ENCODE measurements at places on chromosomes 2 and 18. TPM values are rescaled to one million over a fixed set of nuclear protein-coding genes. Genes with fewer than 3 reads are reported as not detected.

DNA sequence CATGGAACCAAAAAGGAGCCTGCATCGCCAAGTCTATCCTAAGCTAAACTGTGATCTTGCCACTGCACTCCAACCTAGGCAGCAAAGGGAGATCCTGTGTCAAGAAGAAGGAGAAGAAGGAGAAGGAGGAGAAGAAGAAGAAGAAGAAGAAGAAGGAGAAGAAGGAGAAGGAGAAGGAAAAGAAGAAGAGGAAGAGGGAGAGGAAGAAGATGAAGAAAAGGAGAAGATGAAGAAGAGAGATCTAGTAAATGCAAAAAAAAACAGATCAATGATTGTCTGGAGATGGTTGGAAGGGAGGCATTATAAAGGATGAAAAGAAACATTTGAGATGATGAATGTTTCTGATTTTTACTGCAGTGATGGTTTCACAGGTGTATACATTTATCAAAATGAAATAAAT lies 1629.0 kb upstream of the PIK3C3 start:
- DNase-seq: no peak

DNA sequence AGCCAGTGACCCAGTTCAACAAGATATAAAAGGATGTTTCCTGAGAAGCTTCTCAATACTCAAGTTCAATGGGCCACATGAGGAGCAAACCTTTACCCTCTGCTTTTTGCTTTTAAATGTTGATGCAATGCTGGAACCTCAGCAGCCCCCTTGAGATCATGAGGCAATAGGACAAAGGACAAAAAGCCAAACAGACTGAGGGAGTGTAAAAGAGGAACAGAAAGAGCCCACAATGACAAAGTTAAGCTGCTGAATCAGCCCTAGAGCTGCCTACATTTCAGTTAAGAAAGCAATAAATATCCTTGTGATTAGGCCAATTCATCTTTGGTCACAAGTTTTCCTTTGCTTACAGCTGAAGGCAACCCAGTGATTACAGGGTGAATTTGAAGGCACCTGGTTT lies 76.9 kb downstream of the MRO start:
- DNase-seq: no peak

SCN2A gene
- total RNA-seq: 8.2 TPM

DNA sequence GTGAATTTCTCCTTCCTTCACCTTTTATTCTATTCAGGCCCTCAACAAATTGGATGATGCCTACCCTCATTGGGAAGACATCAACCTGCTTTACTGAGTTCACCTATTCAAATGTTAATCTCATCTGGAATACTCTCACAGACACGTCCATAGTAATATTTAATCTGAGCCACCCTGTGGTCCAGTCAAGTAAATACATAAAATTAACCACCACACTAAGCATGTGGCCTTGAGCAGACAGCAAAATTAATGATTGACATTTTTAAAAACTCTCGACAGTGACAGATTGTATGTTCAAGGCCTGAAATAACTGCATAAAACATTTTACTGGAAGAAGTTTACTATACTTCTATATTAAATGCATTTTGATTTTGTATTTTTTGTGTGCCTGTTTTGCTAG lies 540.6 kb upstream of the GCFC2 start:
- DNase-seq: no peak

- DNase-seq: peak; percentile 58
Observed at GRCh38 chr2:187500585-187501359, 52.7 kb upstream of the CALCRL start.

GRP gene
- not detected for total RNA-seq

GRCh38 chr2:160510617-160511016 lies 17.0 kb upstream of the RBMS1 start:
- DNase-seq: no peak

LOXL3 gene
- total RNA-seq: 17.6 TPM

CREG2 gene
- total RNA-seq: 0.11 TPM

SERPINB10 gene
- total RNA-seq: not detected

GRCh38 chr2:109333414-109334210 lies 204.6 kb downstream of the SH3RF3 start:
- DNase-seq: no peak

DNA sequence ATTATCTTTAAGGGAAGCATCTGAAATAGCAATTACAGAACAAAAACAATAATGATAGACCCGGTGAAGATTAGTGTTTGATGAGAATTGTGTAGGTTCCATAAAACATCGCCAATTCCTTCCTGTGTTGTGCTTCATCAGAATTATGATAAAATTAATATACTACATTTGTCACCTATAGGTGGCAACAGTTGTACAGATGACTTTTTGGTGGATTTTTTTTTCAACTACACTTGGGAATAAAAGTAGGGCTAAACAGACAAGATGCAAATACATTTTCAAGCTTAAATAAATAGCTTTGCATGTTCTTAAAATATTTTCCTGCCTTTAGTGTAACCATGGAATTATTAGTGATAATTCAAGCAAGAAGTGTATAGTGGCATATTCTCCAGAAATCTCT lies 7.0 kb upstream of the LYPD1 start:
- no peak for DNase-seq

DLGAP1 gene
- 2.3 TPM for total RNA-seq

MPP4 gene
- total RNA-seq: 2.9 TPM

- DNase-seq: no peak
Observed at GRCh38 chr2:111519071-111519470, 364.9 kb downstream of the ANAPC1 start.

EML4 gene
- total RNA-seq: 71.9 TPM

FOXI3 gene
- total RNA-seq: 0.60 TPM

IGFBP5 gene
- total RNA-seq: 422 TPM

ALPP gene
- 0.32 TPM for total RNA-seq

- no peak for DNase-seq
Observed at GRCh38 chr2:105625632-105626031, 119.1 kb upstream of the NCK2 start.

- DNase-seq: peak; percentile 33
Observed at GRCh38 chr2:71545572-71546274, 92.4 kb downstream of the DYSF start.

DNA sequence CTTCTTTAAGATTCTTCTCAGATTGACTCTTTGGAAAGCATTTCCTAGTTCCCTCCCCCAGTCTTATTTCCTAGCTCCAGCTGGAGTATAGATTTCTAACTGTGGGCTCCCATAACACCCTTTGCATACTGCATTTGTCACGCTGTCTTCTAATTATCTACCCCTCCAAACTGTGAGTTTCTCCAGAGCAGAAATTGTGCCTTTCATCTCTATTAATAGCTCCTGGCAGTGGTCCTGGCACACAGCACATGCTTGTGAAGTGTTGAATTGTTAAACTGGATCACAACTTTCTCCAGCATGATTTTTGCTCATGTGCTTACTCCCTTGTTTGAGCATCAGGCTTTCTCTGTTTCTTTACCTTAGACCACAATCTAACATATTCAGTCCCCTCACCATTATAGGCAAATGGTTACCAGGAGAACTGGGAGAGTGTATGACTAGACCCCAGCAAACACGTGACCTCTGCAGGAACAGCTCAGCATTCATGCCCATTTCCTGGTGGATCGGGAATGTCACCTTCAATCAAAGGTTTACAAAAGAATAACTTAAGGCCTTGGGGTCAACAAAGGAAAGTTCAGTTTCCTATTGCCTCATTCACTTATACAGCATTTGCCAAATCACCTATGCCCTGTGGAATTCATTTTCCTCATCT lies 175.7 kb upstream of the TANK start:
- no peak for DNase-seq

GRCh38 chr18:76454418-76454817 lies 40.6 kb downstream of the ZNF516 start:
- DNase-seq: no peak

GRCh38 chr2:159998961-159999360 lies 63.5 kb downstream of the PLA2R1 start:
- DNase-seq: no peak

SERPINB12 gene
- total RNA-seq: not detected

DNA sequence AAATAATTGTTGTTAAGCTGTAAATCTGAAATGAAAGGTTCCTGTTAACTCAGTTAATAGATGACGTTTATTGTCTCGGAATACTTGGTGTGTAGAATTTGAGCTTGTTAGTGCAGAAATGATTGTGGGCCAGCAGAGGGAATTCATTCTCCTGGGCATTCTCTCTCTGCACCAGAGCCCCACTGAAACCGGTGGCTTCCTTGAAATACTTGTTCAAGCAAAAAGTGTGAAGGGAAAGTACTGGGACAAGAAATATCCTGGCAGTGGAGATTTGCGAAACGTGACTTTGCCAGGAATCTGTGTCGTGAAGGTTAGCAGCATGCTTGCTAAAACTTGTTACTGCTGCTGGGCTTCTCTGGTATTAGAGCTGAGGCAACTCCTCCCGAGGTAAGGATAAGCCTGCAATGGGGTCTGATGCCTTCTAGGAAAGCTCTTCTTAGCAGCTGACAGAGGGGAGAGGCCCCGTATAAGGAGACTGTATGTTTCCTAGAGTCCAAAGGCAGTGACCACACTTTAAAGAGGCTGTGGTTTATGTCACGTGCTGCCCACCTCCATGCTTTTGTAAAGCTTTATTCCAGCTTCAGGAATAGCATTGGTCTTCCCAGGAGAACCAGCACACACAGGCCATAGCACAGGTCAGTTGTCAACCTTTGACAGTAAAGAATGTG lies 2.0 kb downstream of the ITGA6 start:
- DNase-seq: no peak
